Hematopoietic multipotent progenitor cell treated with erythropoietin and hydrocortisone succinate and interleukin-3 and kit ligand, for 4 days (in vitro differentiated cells): ENCODE measurements at places on chromosomes 5 and 9.

DNA sequence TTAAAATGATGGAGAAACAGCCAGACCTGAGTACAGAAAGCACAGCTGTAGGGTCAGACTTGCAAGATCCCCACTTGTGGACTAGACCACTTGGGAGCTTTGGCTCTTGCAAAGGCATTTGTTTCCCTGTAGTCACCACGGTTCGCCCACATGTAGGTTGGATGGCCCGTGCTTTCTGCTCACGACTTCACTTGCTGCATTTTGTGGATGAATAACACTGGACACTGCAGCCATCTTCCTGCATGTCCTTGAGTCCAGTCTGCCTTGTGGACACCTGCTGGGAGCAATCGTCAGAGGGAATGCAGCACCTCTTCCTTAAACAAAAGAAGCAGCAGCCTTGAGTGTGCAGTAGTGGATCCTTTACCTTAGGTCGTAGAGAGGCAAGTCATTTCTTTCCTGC lies 372.9 kb upstream of the IRX2 start:
- DNase-seq: no peak

DNA sequence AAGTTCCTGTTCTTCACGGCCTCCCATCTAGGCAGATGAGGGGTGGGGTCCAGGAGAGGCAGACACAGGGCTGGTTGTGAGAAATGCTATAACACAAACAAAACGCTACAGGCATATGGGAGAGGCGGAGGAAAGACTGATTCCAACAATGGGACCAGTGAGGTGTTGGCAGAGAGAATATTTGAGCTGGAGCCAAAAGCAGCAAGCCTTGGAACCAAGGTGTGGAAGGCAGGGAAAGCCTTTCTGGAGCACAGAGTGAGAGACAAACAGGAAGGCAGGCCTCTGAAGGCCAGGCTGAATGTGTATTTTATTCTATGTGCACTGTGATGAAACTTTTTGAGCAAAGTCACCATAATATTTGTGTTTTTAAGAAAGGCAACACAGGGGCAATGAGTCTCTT lies 2.9 kb downstream of the ATPSCKMT start:
- DNase-seq: no peak

- peak; percentile 60 for DNase-seq
Measured at GRCh38 chr5:36442796-36443195, 141.1 kb upstream of the RANBP3L start.

DNA sequence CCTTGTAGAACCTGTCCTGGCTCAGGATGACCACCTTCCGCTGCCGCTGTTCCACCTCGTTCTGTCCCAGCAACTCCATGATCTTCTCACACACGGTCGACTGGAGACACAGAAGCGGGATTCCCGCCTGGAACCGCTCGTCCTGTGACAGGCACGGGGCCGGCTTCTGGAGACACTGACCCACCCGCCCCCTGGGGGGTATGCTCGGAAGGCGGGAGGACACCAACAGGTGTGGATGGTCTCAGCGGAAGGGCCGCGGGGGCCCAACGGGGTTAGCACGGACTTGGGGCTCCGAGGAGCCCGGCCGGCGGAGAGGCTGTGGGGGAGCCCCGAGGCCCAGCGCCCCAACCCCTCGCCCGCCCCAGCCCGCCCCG lies 530 bp downstream of the UCK1 start:
- DNase-seq: peak; percentile 43

DNA sequence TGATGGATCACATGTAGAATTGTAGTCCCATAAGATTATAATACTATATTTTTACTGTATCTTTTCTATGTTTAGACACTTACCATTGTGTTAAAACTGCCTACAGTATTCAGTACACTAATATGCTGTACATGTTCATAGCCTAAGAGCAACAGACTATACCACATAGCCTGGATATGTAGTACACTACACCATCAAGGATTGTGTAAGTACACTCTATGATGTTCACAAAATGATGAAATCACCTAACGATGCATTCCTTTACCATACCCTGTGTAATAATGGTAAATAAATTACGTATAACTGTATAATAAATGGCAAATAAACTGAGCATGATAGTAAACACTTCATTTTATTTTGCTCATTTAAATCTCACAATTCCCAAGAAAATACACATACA lies 60.3 kb downstream of the RICTOR start:
- DNase-seq: no peak

DNA sequence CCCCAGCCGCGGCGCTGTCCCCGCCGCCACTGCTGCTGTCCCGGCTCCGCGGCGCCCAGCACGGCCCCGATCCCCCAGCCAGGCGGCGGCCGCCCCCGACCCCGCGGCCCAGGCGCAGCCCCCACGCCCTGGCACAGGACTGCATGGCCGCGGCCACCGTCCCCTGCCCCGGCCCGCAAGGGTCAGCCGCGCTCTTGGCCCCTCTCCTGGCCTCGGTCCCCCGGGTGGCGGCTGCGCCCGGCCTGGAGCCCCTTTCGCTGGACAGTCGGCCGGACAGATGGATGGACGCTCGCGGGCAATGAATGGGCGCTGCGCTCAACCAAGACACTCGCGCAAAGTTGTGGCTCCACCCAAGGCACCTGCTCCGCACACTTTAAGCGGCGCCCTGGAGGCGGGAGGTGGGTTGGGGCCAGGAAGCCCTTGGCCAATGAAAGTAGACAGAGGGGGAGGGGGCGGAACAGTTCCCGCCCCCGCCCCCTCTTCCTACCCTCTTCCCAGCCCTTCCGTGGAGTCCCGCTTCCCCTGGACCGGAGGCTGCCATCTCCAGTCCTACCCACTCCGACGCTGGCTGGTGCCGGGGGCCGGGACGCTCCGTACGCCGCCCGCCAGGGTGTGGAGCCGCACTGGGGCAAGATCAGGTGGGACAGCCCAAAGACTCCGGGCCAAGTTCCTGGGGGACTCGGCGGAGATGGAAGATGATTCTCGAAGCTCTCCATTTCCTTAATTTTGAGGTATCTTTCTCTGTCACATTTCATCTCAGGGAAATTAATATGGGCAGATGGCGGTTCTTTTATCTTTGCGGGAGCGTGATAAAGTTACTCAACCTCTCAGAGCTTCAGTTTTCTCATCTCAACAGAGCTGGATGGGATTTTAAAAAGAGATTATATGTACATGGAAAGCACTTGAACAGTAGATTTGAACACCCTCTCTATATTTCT lies at the start of gene GLDC:
GLDC (minus strand) TSS at position 375 of the 938 bp plus-strand sequence; CDS start at position 145, 230 bp downstream.
- peak; percentile 63 for DNase-seq

- no peak for DNase-seq
Measured at GRCh38 chr5:58775701-58776262, 192.9 kb downstream of the RAB3C start.

- DNase-seq: no peak
Measured at GRCh38 chr5:33072726-33073125, 361.6 kb downstream of the NPR3 start.

DNA sequence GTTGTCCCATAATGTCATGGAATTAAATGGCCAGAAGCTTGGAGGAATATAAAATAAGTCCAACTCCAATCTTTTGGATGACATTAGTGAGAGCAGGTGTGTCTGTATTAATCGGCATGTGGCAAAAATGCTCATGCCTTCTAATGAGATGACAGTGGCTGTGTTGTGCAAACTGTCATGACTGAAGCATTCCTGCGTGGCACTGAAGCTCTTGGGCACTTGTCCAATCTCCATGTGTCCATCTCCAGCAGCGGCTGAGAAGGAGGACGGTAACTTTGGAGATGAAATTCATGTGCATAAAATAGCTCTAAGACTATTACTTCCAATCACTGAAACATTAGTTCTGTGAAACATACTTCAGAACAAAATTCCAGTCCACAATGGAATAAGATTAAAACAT lies 697.5 kb upstream of the GRAMD2B start:
- no peak for DNase-seq

DNA sequence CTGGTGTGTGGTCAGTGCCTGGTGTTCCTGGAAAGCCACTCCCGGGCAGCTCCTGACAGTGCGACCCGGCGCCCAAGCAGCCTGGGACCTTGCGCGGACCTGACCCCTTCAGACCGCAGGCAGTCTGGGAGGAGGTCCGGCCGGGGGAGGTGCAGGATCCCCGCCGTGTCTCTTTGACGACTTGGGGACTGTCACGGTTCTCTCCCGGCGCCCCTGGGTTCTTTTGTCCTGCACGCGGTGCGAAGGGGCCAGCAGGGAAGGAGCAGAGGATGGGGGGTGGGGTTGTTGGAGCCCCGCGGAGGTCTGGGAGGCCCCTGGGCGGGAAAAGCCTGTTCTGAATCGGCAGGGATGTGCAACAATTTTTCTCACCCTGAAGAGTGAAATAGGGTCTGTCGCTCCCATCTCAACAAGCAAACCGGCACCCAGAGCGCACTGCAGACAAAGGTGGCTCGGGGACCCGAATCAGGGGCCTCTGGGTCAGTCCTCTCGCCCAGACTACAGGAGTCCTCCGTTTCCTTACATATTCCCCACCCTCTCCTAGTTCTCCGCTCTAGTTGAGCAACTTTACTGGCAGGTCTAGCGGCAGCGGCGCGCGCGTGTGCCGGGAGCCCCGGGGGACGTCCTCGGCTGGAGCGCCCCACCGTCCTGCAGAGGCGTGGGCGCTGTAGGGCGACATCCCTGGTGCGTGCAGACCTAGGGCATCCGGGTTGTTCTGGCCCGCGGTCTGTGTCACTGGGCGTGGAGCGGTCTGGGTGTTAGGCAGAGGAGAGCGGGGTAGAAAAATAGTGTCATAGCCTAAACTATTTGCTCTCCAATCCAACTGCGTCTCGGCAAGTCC lies 1.2 kb downstream of the VCAN start:
- DNase-seq: peak; percentile 58

GRCh38 chr5:17396247-17396646 lies 101.8 kb upstream of the TAF11L2 start:
- DNase-seq: no peak

DNA sequence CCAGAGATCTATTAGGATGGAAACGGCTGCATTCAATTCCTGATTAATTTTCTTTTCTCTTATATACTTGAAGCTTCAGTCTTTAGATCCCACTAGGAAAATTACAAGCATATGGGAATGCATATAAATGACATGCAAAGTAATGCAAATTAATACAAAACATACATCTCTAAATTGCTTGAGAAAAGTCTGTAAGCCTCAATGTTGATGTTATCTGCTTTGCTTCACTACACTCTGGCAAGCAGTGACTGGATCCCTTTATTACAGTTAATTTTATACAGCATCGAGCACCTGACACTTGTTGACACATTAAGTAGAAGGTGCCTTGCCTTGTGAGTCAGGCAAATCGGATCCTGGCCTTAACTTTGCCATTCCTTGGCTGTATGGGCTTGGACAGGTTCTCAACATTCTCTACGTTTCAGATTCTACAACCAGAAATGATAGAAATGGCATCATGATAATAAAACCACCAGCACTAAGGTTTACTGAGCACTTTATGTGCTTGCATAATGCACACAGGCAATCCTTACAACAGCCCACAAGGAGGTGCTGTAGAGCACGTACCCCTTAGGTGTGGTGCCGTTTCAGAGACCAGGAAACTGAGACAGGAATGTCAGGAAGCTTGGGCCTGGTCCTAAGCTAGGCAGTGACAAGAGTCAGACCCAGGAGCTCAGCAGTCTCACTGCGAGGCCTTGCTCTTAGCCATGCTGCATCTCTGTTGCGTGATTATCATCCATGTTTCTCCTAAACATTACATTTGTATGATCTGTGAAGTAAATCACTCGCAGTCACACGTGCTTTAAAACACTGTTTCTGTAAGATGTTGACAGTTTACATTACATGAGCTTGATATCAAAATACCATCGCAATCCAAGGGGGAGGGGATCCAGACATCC lies 2.7 kb downstream of the GCNT4 start:
- peak; percentile 82 for DNase-seq

GRCh38 chr9:14006386-14007187 lies 307.4 kb downstream of the NFIB start:
- DNase-seq: no peak

GRCh38 chr9:113520109-113520642 lies 56.6 kb downstream of the RGS3 start:
- DNase-seq: no peak

DNA sequence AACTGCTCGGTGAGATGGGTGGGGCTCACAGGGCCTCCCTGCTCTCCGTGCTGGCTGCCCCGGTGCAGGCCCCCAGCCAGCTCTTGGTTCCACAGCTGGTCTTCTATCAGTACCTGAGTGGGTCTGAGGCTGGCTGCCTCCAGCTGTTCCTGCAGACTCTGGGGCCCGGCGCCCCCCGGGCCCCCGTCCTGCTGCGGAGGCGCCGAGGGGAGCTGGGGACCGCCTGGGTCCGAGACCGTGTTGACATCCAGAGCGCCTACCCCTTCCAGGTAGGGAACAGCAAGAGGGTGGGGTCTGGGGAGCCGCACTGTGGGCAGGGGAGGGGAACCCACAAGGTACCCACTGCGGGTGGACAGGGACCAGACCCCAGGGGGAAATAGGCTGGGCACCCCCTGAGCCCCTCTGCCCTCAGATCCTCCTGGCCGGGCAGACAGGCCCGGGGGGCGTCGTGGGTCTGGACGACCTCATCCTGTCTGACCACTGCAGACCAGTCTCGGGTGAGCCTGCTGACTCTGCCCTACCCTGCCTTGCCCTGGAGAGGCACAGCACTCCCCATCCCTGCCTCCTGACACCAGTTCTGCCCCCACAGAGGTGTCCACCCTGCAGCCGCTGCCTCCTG lies 2.8 kb downstream of the MAMDC4 start:
- no peak for DNase-seq

DNA sequence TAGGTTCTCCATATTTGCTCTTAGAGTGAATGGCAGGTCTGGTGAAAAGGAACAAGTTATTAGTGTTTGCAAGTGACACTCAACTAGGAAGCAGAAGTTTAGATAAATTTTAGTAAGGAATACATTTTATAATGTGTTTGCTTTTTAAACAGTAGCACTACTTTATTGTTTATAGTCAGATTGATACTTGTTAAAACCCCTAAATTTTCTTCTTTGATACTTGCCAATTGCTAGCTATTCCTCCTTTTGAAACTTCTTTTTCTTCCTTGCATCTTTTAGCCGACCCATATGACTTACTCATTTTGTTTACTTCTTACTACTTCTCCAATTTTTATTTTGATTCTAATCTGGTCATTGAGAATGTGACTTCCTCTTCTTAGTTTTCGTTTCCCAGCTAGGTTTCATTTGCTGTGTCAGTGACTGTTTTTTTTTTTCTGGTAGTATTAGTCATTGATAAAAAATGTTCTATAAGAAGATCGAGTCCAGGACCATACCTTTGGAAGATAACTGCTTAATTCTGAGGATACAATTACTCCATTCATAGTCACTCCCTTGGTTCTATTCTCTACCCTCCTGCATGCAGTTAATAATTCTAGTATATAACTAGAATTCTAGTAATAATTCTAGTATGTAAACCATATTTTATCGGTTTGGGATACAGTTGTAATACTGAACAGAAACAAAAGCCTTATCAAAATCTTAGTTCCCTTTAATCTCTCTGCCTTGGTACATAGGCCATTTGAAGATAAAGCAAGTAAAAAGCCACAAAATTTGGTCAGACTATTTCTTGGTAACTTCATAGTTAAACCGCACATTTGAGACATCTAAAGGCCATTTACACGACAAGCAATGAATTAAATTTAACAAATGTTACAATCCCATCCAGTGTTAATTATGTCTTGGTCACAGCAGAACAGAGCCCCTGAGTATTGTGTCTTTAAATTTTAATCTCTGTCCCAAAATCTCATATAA lies 2.8 kb upstream of the RICTOR start:
- peak; percentile 89 for DNase-seq

GRCh38 chr5:74028976-74029375 lies 403.0 kb downstream of the ARHGEF28 start:
- no peak for DNase-seq

- no peak for DNase-seq
Measured at GRCh38 chr9:129811967-129812363, 9.0 kb downstream of the TOR1B start.

- DNase-seq: no peak
Measured at GRCh38 chr5:40376566-40376965, 303.1 kb upstream of the PTGER4 start.

- DNase-seq: no peak
Measured at GRCh38 chr9:113293285-113293878, 9.8 kb downstream of the RNF183 start.
